ENCODE measurements at places on chromosomes 2 and 18.
A peak's percentile ranks its signal among the peaks of the same experiment; 100 is the strongest.

DNA sequence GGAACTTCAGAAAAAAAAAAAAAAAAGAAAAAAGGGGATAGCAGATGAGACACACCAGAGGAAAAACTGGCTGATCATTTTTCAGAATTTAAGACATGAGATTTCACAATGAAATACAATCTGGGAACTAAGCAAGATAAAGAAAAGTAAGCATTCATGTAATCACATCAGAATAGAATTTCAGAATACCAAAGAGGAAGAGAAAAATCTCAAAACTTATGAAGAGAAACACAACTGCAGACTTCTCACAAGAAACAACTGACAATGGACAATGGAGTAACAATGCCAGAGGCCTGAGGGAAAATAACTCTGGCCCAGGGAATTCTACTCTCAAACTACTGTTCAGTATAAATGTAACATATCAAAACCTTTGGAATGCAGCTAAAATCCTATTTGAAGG lies 13.2 kb upstream of the RRM2 start:
- peak; percentile 9 for DNase-seq

DNA sequence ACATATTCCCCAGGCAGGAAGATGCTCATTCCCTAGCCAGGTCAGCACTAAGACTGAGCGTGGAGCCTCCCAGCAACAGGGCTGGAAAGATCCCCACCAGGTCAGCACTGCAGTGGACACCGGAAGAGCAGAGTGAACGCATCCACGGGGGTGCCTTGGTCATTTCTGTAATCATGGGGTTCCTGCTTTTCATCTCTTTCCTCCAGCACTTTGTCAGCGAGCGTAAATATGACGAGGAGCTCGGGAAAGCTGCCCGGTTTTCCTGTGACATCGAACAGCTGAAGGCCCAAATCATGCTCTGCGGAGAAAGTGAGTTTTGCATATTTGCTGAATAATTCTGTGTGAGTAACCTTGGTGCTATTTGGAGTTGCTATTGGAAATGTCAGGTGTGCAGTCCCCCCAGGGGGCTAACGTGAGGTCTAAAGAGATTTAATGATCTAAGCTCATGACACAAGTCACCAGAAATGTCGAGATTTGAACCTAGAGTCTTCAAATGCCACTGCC lies 40.1 kb downstream of the KCTD18 start:
- DNase-seq: peak; percentile 61

GRCh38 chr2:238855299-238855698 lies 7.4 kb downstream of the TWIST2 start:
- DNase-seq: no peak

DNA sequence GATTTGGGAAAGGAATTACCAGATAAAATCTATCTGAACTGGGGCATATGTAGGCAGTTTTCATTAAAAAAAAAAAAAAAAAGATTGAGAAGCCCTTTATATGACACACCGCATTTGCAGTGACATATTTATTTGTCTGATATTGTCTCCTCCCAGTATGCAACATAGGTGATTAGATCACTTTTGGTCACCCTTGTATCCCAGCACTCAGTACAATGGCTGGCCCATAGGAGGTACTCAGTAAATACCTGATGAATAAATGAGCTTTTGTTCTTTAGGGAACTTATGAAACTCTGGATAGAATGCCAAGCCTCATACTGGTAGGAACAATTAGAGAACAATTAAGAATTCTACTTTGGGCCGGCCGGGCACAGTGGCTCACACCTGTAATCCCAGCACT lies 22.8 kb upstream of the E2F6 start:
- no peak for DNase-seq

DNA sequence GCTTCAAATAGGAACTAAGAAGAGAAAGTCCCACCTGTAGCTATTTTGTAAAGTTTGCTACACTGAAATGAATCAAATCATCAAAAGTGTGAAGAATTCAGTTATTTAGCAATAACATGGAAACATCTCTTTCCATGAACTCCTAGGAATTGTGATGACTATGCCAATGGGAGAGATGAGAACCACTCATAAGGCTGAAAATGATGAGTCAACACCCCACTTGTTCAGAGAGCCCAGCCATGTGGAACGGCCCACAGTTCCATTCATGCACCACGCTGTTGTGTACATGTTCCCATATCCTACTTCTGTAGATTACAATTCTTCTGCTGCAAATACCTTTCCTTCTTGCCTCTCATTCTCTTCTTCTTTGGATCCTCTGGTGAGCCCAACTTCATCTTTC lies 645.5 kb upstream of the ID2 start:
- DNase-seq: no peak

GRCh38 chr2:29763371-29763770 lies 158.0 kb downstream of the ALK start:
- no peak for DNase-seq

DNA sequence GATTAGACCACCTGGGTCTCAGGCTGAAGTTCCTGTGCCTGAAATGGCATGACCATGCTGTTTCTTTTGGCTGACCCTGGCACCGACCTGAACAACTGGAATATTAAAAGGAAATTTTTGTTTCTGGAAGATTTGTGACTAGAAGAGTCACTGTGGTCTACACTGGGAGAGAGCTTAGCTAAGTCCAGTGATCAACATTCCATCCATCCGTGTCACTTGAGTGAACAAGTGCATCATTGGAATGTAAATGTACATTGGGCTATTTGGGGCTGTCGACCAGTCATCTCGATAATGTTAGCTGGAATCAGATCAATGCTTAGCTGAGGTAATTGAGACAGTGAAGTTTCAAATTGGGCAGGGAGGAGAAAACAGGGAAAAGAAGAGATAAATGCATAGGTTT lies 95.4 kb upstream of the CCDC85A start:
- DNase-seq: peak; percentile 15

- DNase-seq: no peak
Measured at GRCh38 chr18:79917853-79918614, 33.4 kb downstream of the SLC66A2 start.

GRCh38 chr2:151520976-151521375 lies 111.3 kb downstream of the RIF1 start:
- DNase-seq: no peak

DNA sequence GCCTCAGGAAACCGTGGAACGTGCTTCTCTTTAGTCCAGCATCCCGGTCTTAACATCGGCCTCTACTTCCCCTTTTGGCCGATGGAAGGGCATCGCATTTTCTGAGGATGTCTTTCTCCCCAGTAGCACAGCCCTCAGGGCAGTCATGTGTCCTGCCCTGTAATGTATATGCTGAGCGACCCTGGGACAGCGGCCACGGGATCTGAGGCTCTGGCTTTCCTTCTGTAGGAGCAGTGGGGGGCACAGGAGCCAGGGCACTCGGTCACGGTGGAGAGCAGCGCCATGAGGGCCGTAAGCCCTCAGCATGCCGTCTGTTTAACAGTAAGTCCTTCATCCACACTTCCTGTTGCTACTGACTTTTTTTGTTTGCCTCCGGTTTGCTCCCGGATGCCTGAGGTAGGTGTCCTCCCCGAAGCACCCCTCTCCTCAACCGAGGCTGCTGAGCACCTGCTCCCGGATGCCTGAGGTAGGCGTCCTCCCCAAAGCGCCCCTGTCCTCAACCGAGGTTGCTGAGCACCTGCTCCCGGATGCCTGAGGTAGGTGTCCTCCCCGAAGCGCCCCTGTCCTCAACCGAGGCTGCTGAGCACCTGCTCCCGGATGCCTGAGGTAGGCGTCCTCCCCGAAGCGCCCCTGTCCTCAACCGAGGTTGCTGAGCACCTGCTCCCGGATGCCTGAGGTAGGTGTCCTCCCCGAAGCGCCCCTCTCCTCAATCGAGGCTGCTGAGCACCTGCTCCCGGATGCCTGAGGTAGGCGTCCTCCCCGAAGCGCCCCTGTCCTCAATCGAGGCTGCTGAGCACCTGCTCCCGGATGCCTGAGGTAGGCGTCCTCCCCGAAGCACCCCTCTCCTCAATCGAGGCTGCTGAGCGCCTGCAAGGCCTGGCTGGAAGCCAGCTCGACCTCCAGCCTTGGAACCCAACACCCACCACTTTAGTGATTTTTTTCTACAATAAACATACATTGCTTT lies 169.3 kb downstream of the HDAC4 start:
- no peak for DNase-seq

DNA sequence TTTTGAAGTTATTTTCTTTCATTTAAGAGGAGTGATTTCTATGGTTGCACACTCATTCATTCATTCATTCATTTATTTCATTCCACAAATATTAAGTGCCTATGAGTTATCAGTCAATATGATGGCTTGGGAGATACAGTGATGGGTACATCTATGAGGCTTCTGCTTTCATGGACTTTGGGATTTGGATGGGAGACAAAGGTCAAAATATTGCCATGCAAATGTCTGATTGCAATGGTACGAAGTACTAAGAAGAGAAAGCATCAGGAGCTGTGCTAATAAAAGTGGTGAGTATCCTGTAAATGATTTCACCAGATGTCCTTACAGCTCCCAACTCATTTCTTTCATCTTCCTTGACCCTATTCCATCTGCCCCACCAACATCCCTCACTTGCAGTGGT lies 174.4 kb upstream of the MEX3C start:
- no peak for DNase-seq

GRCh38 chr2:46164529-46165301 lies 132.5 kb upstream of the EPAS1 start:
- DNase-seq: peak; percentile 97

DNA sequence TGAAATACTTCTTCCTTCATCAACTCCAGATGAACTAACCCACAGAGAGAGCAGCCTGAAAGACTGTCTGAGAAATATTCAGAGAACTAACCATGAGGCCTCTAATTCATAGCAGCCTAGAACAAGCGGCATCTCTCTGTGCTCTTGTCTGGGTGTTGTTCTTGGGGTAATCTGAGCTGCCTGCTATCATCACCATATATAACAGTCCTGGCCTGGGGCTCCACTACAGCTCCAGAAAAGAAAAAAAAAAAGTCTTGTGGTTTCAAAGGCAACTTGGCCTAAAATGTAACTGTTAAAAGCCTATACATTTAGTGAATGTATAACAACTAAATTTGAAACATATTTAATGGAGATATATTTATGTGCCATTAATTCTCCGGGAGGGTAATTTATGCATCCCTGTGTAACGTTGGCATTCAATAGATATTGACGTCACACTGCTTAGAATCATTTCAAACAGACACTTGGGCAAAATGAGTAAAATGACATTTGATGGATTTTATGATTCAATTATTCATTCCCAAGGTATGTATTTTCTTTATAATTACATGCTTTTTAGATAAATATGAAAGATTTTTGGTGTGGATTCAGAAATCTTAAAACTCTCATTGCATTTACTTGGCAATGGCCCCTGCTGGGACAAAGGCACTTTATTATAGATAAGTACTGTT lies 294.3 kb downstream of the HRH4 start:
- no peak for DNase-seq

GRCh38 chr2:240467659-240468302 lies 32.3 kb downstream of the GPC1 start:
- no peak for DNase-seq

DNA sequence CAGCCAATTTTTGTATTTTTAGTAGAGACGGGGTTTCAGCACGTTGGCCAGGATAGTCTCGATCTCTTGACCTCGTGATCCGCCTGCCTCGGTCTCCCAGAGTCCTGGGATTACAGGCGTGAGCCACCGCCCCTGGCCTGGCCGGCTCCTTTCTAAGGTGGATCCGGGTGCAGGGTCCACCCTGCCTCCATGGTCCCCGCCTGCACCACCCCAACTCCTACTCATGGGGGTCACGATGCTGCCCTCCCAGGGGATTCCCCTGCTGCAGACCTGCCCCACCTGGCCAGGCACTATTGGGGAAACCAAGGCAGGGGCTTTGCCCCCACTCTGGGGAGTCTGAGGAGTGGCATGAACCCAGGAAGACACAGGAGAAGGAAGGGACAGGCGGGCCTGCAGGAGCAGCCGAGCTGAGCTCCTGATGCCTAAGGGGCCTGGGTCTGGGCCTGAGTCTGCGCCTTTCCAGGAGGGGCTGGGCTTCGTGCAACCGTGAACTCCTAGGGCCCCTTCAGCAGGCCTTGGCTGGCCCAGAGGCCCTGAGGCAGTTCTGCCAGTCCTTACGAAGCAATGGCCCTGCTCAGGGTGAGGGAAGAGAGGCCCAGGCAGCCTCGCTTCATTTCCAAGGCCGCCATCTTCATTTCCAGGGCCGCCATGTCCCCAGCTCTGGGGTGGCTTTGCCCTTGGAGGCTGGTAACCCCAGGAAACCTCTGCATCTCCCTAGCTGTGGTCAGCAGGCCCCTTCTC lies 67.2 kb upstream of the SMAD7 start:
- DNase-seq: no peak

DNA sequence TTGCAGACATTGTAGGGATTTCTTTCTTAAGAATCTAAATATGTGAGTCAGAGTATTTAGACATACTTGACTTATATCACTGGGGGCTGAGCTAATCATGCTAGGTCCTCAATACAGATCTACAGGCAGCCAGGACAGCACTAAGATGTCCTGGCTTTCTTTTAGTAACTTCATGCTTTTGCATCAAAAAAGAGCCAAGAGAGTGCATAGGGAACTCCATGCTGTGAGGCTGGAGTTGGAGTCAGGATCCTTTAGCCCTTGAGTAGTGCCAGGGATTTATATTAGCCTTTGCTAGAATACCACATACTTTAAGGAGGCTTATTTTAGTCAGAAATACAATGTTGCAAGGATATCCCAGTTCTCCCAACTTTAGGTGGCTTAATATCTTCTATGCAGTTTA lies 289.7 kb downstream of the CCDC85A start:
- DNase-seq: no peak

Measured in cardiac fibroblast (primary cell).